ENCODE measurements at places on chromosomes 1 and 21.
A peak's percentile ranks its signal among the peaks of the same experiment; 100 is the strongest.

GRCh38 chr1:221777431-221778072 is 35.7 kb upstream of the DUSP10 start:
- peak; percentile 33 for DNase-seq

DNA sequence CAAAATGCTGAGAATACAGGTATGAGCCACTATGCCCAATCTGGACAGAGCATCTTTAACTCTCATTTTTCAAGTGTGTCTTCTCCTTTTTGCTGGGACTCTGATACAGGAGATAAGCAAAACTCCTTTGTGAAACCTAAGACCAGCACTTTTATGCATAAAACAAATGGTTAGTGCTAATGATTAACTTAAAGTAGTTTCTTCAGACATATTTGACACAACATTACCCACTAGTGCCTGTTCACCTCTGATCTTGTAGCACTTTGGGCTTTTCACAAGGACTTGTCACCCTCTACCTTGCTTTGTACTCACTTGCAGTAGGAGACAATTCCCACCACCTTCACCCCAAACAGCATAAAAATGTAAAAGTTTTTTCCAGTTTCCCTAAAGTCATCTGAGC is 216.3 kb downstream of the RGS7 start:
- no peak for DNase-seq

GRCh38 chr1:161166669-161167548 is 683 bp downstream of the PPOX start:
- DNase-seq: no peak

GRCh38 chr1:226308166-226308722 is 720 bp downstream of the LIN9 start:
- peak; percentile 8 for DNase-seq

DNA sequence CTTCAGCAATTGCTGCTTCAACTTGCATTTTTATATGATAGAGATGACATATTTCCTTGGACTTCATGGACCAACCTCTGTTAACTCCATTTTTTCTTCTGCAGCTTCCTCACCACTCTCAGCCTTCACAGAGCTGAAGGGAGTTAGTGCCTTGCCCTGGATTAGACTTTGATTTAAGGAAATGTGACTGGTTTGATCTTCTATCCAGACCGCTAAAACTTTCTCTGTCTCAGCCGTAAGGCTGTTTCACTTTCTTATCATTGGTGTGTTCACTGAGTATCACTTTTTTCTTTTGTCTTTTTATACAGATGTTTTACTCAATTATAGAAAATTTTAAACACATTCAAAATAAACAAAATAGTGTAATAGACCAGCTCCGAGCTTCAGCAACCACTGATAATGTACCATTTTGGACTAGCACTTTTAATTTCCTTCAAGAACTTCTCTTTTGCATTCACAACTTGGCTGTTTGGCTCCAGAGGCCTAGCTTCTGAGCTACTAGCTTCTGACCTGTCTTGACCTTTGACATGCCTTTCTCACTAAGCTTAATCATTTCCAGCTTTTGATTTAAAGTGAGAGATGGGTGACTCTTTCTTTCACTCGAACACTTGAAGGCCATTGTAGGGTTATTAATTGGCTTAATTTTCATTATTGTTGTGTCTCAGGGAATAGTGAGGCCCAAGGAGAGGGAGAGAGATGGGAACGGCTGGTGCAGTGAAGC is 9.3 kb downstream of the NEK7 start:
- DNase-seq: no peak

- DNase-seq: no peak
Measured at GRCh38 chr1:110348050-110348449, 8.9 kb downstream of the RBM15 start.

DNA sequence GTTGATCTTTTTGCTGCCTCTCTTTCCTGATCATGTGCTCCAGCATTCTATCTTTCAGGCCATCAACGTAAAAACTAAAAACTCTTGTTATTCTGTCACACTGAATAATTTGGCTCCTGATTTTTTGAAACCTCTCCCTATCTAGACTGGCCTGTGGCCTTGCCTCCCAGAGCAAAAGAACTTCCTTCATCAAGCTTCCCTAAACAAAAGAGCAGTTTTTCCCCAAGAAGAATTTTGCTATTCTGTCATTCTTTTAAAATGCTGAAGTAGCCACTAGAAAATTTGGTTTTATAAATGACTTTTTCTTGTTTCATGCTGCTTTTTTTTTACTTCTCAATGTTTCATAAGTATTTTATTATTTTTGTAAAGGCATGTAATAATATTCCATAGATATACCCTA is 37.1 kb upstream of the CR2 start:
- no peak for DNase-seq

DNA sequence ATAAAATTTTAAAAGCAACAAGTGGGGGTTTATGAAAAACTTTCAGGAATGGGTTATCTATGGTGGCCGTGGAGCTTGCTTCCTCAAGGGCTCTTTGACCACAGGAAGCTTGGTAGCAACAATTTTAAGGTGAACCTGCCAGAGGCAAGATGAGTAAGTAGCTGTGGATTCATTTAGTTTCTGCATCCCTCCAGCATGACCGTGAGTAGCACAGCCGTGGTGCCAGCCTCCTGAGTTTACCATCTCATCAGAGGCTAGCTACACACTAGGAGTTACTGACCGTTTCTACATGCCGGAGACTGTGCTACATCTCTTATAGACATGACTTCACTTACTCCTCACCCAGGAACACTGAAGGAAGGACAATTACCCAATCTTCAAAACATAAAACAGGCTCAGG is 30.1 kb upstream of the PLEKHG5 start:
- DNase-seq: no peak

DNA sequence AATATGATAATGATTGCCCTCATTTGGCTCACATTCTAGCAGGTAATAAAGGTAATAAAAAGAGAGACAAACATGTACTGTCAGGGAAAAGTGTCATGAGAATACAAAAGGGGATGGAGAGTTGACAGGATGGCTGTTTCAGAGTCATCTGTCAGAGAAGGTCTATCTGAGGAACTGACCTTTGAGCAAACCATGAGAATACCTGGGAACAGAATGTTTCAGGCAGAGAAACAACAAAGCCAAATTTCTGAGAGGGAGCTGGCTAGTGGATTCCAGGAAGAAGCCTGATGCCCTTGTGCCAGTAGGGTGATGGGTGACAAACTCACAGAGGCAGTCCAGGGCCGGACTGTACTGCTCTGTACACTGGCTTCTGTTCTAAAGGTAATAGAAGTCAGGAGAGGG is 107.2 kb downstream of the C1orf21 start:
- no peak for DNase-seq

GRCh38 chr1:155117610-155118009 is 10.1 kb upstream of the EFNA1 start:
- no peak for DNase-seq

- peak; percentile 39 for DNase-seq
Measured at GRCh38 chr1:235417086-235417697, 50.0 kb downstream of the TBCE start.

DNA sequence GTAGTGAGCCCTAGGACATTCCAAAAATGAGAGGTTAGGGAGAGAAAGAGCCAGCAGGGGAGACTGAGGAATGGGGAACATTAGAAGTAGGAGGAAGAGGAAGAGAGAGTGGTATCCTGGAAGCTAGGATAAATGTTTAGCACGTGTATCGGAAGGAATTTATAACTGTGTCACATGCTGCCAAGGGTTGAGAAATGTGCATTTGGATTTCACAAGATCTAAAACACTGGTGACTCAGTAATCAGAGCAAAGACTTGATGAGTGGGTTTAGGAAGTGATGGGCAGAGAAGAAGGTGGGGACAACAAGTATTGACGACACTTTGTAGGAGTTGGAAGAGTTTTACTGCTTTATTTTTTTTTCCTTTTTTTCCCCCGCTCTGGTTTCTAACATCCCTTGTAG is 193.9 kb downstream of the FMN2 start:
- DNase-seq: no peak

GRCh38 chr1:58155418-58156123 is 391.0 kb downstream of the OMA1 start:
- DNase-seq: no peak

- DNase-seq: no peak
Measured at GRCh38 chr1:179376223-179376622, 10.5 kb downstream of the AXDND1 start.

DNA sequence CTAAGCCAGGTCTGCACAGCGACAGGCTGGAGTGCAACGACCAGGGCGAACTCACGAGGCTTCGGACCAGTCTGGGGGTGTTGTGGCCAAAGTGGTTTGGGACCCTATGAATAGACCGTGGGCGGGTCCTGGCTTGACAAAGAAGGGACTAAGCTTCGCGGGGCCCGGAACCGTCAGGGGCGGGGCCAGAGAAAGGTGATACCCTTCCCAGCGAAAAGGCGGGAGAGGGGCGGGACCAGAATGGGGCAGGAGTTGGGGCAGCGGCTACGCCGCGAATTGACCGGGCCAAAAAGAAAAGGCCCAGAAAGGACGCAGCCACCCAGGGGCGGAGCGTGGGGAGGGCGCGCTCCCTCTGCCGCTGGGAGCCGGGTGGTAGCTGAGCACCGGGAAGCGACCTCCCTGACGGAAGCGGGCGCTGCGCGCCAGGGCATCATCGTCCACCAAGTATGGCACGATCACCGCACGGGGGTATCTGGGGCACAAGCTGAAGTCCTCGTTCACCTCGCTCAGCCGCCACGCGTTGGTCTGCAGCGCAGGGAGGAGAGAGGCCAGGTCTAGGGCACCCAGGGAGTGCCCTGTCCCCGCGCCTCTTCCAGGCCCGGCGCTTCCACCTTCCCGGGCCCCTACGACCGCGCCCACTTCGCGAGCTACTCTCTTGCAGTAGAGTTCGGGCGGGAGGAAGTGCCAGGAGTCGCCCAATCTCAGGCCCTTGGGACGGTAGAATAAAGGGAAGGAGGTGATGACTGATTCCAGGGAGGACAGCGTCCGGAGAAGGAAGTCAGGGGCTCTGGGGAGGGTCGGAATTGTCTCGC is 6.7 kb upstream of the FAM167B start:
- DNase-seq: no peak

GRCh38 chr1:1024771-1025699 is 5.1 kb downstream of the AGRN start:
- no peak for DNase-seq

DNA sequence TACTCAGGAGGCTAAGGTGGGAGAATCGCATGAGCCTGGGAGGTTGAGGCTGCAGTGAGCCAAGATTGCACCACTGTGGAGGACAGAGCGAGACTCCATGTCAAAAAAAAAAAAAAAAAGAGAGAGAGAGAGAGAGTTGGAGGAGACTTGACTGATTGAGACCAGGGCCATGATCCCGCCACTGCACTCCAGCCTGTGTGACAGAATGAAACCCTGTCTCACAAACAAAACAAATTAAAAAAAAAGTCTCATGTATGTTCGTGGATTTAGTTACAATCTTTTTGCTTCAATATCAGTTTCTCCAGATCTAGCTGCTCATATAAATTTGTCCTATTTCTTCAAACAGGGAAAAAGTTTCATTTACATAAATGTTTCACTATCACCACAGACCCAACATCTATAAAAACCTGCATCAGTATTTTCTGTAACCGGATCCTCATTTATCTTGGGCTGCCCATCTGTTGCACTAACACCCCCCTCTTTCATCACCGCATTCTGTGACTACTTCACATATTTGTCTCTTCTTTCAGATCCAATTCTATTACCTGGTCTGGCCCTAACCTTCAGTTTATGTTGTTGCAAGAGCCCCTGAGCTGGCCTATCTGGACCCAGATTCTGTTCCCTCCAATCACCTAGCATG is 127.0 kb downstream of the GREM2 start:
- no peak for DNase-seq

DNA sequence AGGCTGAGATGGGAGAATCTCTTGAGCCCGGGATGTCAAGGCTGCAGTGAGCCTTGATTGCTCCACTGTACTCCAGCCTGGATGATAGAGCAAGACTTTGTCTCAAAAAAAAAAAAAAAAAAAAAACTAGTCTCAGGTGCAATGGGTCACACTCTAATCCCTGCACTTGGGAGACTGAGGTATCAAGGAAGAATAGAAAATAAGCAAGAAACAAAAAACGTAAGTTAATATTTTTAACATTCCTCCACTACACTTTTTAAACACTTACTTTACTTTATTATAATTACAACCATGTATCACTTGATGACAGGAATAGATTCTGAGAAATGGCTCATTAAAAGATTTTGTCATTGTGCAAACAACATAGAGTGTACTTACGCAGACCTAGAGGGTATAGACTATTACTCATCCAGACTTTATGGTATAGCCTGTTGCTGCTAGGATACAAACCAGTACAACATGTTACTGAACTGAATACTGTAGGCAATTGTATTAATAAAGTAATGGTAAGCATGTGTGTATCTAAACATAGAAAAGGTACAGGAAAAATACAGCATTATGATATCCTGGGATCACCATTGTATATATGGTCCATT is 1244.1 kb upstream of the ADGRL4 start:
- no peak for DNase-seq

DNA sequence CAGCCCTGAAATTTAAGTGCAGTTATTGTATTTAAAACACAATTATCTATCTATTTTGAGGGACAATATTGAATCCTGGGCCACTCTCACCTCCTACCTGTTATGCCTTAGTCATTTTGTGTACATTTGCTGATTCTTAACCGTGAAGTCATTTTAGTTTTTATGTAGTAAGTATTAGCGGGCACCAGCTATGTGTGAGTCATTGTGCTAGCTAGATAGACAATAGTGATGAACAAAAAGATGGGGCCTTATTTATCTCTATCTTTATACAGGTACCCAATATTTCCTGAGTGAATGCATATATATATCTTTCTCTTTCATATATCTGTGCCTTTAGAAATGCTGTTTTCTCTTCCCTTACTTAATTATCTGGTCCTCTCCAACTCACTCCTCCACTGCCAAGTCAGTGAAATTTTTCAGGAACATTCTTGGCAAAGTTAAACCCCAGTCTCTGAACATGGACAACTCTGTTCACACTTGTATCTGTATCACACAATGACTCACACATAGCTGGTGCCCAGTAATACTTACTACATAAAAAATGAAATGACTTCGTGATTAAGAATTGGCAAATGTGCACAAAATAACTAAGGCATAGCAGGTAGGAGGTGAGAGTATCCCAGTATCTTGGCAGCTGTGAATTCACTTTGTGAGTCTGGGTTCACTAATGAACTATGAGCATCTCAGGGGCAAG is 166.0 kb upstream of the C8B start:
- no peak for DNase-seq

DNA sequence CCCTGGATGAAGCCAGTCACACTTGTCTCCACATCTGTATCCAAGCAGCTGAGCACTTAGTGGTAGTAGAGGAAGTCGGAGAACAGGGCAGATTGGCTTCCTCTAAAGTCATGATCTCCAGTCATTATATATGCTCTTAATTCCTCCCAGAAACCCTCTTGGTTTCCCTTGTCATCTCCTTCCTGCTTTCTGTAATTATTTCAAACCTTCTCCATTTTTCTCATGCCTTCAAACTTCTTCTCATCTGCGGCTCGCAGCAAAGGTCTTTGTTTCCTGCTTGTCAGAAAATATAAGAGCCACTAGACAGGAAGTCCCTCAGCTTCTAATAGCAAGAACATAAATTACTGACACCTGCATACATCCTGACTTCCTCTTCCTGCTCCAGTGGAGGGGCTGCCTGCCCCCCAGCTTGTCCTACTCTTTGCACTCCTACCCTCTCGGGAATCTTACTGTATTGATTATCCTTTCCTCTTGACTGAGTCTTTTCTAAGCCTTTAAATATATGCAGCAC is 124.6 kb upstream of the NGF start:
- DNase-seq: no peak

Data from stimulated activated CD4-positive, alpha-beta T cell treated with anti-CD3 and anti-CD28 coated beads, TNF-alpha, amount 100 ng/mL, for 48 hours (primary cell).